ENCODE measurements at places on chromosomes 2 and 18.

GRCh38 chr2:217573571-217573970, 429.2 kb downstream of the TNS1 start:
- no peak for DNase-seq

GRCh38 chr18:62521593-62521992, 1.2 kb upstream of the ZCCHC2 start:
- DNase-seq, result no peak

DNA sequence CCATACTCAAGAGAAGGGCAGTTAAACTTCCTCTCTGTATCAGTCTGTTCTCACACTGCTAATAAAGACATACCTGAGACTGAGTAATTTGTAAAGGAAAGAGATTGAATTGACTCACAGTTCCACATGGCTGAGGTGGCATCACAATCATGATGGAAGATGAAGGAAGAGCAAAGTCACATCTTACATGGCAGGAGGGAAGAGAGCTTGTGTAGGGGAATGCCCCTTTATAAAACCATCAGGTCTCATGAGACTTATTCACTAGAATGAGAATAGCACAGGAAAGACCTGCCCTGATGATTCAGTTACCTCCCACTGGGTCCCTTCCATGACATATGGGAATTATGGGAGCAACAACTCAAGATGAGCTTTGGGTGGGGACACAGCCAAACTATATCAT, 1.4 kb upstream of the IL36B start:
- DNase-seq, result no peak

DNA sequence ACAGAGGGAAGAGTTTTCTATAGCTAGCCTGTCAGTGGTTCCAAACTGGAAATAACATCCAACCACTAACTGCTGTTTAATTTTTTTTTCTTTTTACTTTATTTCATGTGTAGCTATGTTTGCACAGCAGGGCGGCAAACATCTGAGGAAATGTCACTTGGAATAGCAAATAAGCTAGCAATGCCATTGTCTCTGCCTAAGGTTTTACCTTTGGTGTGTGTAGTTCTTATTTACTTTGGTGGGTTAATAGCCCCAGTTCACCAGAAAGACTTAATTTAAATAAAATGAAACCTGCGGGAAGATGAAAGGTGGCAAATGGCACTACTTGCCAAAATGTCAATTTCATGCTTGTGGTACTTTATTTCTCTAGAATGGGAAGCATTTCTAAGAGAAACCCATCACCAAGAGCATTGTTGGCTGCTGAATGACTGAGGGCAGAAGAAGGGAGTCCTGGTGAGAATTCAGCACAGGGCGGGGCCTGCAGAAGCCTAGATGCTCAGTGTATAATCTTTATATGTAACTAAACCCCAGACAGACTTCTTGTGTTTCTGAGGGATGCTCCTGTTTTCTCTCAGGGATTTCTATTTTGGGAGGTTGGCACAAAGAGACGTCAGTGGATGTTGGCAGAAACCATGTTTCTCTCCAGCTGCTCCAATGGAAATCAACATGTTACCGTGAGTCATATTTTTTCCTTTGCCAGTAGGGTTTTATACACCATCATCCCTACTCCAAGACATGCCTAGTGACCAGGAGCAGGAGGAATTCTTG, 300.4 kb upstream of the NT5C1B start:
- no peak for DNase-seq

DNA sequence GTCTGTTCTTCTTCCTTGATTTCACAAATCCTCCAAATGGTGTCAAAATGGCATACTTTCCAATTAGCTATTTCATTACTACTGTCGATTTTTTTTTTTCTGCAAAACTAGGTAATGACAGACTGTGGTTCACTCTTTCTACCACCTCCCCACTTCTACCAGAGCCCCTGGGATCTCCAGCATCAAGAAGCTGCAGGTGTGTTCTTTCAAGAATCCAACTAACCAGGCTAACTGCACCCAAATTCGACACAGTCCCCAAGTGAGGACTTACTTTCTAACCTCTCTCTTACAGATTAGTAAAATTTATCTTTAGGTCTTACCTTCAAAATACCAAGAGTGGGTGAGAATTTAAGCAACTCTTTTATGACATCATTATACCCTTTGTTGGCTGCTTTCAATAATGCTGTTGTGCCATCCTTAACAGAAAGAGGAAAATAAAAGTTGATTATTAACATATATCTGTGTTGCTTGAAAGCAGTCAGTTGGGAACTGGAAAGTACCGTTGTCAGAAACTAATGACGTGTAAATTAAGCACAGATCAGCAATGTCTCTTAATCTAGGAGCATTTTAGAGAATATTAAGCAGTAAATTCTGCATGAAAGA, 31.2 kb upstream of the NPC1 start:
- DNase-seq, result no peak

GRCh38 chr2:138779406-138779780, 797 bp downstream of the NXPH2 start:
- DNase-seq, result no peak

- no peak for DNase-seq
Observed at GRCh38 chr18:63909870-63910269, 2.1 kb downstream of the SERPINB10 start.

DNA sequence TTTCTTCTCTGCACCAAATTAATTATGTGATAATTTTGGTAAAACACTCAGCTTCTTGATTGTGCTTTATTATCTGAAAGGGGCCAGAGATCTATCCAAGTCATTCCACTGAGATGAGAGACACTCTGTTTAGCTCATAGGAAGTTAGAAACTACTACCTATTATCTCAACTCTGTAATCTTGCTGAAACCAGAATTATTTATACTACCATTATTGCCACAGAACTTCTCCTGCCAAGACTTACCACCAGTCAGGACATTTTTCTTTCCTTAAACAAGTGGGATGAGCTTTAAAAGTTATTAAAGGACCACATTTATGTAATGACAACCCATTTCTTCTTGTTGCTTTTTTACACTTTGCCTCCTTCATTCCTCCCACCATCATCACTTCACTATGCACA, 855.6 kb upstream of the PIK3C3 start:
- no peak for DNase-seq

- no peak for DNase-seq
Observed at GRCh38 chr2:240799033-240799820, 20.8 kb downstream of the KIF1A start.

GRCh38 chr2:176260689-176261088, 8.6 kb upstream of the MTX2 start:
- no peak for DNase-seq

- no peak for DNase-seq
Observed at GRCh38 chr2:59833941-59834340, 719.5 kb downstream of the BCL11A start.

- no peak for DNase-seq
Observed at GRCh38 chr2:99205491-99205890, 24.5 kb downstream of the MRPL30 start.

DNA sequence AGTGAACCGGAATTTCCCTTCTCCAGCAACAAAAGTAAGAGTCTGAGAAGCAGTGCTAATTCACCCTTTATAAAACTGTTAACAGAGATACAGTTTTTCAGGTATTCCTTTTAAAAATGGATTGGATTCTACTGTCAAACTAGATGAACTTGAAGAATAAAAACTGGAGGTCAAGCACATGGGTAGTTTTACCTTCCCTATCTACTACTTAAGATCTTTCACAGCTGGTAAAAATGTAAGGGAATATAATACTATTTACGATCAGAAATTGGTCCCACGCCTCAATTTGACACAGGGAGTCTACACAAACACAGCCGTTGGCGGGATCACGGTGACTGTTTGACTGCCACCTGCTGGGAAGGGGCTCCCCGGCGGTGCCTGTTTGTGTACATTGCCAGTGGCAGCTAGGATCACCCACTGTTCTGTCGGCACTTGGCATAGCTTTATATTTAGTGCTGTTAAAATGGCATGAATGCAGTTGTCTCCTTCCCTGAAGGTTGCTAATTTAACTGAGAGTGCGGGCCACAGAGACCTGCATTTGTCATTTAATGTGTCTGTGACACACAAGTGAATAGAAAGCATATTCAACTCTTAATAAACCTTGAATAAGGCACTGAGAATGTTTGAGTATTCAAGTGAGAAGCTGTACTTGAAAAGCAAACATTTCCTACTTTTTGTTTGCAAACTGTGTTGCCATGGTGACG, 59.5 kb downstream of the ABCG8 start:
- DNase-seq, result no peak

- DNase-seq, result no peak
Observed at GRCh38 chr2:39216346-39217191, 27.2 kb downstream of the CDKL4 start.

- no peak for DNase-seq
Observed at GRCh38 chr2:30652271-30652915, 154.9 kb downstream of the CAPN13 start.

DNA sequence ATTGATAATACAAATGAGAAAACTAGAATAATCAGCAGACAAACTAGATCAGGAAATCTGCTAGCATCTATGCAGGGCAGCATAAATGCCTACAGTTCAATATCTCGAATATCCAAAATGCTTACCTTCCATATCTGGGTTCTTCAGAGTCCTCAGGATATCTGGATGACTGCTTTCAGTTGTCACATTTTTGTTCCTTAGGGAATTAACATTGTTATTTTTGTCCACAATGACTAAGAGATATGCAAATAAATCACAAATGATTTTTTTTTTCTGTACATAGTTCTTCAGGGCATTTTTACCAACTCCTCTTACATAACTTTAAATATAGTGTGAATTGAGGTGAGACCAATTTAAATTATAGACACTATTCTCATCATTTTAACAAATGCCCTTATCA, 80.9 kb downstream of the AQP4 start:
- no peak for DNase-seq
